Activated CD4-positive, alpha-beta T cell treated with anti-CD3 and anti-CD28 coated beads for 36 hours (primary cell): ENCODE measurements at places on chromosomes 7 and 10.

DNA sequence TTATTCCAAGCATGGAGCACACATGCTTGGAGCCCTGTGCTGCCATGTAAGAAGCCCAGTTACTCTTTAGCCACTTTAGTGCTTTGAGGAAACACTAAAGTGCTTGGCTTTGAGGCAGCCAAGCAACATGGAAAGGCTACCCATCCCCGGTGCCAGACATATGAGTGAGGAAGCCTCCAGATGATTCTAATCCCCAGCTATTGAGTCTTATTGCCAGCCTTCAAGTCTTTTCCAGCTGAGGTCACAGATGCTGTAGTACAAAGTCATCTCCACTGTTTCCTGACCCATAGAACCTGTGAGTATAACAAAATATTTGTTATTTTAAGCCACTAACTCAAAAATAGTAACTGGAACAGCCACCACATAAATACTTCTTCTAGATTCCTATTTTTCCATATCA, 91.4 kb upstream of the CYP26C1 start:
- DNase-seq: no peak

- DNase-seq: no peak
Measured at GRCh38 chr10:49505076-49505475, 33.8 kb downstream of the ERCC6 start.

DNA sequence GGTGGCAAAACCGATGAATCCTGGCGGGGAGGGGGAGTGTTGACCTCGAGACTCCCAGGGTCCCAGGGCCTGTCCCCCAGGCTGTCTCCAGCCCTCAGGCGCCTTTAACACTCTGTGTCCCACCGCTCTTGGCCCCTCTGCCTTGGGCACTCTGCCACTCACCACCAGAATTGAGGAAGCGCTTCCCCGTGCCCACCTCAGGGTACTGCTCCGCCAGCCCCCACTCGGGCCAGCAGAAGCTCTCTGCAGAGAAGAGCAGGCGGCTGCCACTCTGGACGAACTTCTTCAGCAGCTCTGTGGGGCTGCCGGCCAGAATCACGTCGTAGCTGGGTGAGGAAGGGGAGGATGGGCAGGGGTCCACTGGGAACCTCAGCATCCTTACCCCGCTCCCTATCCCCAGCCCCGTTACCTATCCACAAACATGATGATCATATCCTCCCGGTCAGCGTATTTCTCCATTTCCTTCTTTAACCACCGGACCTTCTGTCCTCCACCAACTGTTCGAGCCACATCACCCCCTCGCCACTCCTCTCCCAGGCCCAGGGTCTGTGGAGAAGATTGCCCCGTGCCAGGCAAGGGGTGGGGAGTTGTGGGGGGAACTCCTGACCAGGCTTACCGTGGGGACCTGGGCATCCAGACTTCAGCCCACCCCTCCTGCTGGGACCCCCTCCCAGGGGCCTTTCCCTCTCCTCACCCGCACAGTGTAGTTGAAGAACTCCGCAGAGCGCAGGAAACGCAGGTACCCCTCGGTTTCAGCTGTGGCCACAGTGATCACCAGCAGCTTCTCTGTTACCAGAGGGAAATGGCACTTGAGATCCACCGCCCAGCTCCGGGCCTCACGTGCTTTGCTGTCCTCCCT, 1.2 kb downstream of the PLOD3 start:
- DNase-seq: peak; percentile 24

DNA sequence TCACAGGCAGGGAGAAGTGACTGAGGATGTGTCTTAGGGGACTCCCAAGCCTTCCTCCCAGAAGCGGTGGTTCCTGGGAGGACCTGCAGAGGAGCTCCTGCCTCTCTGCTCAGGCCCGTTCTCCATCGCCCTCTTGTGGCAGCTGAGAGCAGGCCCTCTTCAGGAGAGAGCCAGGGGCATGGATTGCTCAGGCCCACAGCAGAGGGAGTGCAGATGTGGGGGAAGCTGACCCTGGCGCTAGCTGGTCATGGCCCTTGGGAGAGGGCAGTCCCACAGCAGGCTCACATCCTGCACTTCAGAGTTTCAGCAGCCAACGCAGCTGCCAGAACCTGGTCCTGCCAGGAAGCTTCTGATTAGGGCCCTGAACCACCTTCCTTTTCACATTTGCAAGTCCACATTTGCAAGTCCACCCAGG, 94.8 kb upstream of the TARP start:
- peak; percentile 92 for DNase-seq

DNA sequence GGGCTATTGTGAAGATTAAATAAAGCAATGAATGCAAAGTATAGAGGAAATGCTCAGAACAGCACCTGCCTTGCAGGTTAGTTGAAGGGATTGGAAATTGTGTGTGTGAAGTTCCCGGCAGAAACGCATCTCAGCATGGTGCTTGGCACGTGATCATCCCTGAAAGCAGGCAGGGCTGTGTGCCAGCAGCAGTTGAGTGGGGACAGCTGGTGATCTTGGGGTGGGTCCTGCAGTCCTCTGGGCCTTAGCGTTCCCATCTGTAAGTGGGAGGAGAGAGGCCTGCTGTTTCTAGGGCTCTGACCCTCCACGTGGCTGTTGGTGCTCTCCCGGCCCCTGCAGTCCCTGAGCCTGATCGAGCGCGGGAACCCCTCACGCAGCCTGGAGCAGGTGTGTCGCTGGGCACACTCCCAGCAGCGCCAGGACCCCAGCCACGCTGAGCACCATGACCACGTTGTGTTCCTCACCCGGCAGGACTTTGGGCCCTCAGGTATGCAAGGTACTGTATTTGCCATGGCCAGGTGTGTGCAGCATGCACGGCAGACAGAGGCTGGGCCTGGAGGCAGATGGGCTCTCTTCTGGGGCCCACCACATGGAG, 55.3 kb downstream of the TBATA start:
- DNase-seq: no peak

DNA sequence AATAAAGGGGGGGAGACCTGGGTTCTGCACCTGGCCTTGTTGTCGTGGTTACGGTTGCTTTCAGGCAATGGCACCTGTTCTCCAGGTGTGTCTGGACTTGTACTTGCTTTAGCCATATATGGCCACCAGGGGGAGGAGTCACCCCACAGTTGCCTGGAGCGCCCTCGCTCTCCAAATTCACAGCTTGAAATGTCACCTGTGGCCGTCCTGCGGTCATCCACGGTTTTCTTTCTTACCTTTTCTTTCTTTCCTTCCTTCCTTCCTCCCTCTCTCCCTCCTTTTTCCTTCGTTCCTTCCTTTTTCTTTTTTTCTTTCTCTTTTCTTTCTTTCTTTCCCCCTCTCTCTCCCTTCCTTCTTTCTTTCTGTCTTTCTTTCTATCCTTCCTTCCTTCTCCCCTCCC, 157.2 kb upstream of the ZNF92 start:
- peak; percentile 75 for DNase-seq

DNA sequence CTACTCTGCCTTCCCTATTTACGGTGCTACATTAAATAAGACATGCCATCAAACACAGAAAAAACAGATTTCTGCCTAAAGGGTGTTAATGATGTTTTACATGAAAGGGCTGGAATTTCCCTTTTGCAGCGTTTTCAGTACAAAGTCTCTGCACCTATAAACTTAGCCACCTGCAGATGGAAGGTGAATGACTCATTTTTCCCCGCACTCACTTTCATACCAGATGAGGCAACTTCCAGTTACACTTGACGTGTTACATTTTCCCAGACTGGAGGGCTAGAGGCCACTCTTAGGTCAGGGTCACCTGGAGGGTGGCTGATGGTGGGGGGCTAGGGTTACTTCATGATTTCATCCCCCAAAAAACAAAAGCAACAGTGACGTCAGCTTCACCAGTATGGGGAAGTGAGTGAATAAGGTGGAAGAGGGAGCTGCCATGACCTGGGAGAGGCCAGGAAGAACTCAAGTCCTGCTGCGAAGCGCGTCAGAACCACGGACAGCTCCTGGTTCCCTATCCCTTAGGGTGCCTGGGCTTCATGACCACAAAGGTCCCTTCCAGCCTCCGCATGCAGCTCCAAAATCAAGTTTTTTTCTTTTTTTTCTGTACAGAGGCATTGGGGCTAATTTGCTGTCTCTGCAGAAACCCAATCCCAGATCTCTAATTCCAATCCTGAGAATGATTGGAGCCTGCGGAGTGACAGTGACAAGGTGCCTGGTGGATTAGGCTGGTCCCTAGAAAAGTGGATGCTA, 94.0 kb downstream of the ADARB2 start:
- peak; percentile 56 for DNase-seq

- no peak for DNase-seq
Measured at GRCh38 chr7:134200970-134201369, 73.8 kb downstream of the LRGUK start.

GRCh38 chr10:49619613-49620012, 5.8 kb downstream of the CHAT start:
- no peak for DNase-seq

DNA sequence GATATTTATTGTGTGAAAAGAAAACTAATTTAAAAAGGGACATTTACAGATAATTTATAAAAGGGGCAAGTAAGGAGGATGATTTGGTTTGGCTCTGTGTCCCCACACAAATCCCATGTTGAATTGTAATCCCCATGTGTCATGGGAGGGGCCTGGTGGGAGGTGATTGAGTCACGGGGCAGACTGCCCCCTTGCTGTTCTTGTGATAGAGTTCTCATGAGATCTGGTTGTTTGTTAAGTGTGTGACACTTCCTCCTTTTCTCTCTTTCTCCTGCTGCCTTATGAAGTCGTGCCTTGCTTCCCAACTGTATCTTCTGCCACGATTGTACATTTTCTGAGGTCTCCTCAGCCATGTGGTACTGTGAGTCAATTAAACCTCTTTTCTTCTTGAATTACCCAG, 171.0 kb upstream of the SEMA3E start:
- DNase-seq: no peak

DNA sequence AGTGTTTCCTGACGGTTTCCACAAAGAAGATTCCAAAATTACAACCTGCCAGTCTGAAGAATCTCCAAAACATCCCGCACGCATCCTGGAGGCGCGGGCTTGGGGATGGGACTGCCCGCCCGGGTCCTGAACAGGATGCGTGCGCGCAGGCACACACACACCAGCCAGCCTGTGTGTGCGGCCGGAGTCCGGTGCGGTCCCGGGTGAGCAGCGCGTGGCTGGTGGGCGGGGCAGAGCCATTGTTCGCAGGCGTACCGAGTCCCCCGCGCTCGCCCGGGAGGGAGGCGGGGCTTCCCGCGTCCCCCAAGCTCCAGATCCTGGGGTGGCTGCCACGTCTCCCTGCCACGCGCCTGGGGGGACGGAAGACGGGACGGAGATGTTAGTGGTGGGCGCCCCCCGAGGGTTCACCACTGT, 675 bp upstream of the SCD start:
- DNase-seq: peak; percentile 91

- DNase-seq: no peak
Measured at GRCh38 chr7:120802751-120803150, 55.2 kb downstream of the TSPAN12 start.

GRCh38 chr10:49350846-49351532, 44.9 kb downstream of the DRGX start:
- DNase-seq: no peak

DNA sequence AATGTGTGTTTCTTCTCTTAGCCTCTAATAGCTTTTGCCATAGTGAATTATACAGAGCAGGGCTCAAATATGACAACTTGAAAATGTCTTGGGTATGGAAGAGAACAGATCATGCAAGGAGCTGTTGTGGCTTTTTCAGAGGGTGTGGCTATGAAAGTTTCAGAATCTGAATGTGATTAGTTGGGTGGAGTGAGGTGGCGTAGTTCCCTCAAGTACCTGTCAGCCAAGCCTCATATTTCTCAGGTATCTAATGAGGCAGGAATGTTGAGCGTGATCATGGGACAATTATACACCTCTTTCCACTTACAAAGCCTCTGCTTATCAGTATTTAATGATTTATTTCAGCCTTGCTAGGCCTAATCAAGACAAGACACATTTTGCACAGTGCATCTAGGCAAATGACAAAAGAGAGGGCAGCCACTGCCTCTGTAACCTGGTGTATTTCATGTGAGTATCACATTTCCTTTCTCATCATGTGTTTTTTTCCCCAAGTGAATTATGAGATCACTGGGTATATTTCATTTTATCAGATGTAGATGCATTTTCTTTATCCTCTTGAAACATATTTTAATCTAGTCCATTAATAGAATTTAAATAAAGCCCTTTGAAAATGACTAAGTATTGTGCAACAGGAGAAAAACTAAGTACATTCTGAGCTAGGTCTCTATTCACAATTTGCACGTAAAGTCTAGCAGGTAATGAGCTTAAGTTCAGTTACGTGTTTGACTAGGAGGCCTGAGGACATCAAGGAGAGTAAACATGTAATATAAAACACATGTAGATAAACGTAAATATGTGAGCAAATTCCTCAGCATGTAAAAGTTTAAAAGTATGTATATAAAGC, 644.4 kb upstream of the IGFBP3 start:
- DNase-seq: no peak

DNA sequence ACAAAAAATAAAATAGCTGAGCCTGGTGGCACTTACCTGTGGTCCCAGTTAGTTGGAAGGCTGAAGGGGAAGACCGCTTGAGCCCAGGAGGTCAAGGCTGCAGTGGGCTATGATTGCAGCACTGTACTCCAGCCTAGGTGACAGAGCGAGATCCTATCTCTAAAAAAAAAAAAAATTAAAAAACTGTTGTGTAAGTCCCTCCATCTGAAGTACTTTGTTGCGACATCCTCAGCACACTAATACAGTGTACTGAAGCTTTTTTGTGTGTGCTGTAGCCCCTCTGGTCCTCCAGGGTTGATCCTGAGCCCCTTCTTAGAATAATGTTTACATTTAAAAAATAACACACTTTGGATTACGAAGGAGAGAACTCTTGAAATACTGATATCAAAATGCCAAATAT, 71.3 kb downstream of the PFKFB3 start:
- DNase-seq: no peak

GRCh38 chr10:116878123-116878522, 28.8 kb downstream of the ENO4 start:
- no peak for DNase-seq

- no peak for DNase-seq
Measured at GRCh38 chr10:104340641-104341040, 2.4 kb upstream of the ITPRIP start.

GRCh38 chr7:107728276-107728675, 15.7 kb upstream of the CBLL1 start:
- no peak for DNase-seq

- peak; percentile 88 for DNase-seq
Measured at GRCh38 chr7:98870121-98870651, 372 bp upstream of the TMEM130 start.

DNA sequence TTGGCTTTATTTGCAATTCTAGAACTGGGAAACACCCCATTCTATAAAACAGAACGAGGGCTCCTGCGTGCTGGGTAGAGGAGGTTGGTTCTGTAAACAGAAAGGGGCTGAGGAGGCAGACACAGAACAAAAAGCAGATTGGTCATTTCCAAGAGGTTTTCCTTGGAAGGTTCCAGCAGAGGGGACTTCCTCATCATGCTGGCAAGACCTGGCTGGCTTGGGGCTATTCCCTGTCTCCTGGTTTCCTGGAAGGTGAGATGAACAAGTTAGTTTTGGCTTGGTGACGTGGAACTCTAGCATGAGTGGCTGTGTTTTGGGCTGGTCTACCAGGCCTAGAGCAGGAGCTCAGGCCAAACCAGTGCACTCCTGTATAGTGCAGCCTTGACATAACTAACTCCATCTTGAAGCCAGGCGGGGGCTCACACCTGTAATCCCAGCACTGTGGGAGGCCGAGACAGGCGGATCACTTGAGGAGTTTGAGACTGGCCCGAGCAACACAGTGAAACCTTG, 26.1 kb upstream of the DNAJB6 start:
- no peak for DNase-seq

GRCh38 chr7:37352974-37353948, 95.4 kb downstream of the ELMO1 start:
- peak; percentile 83 for DNase-seq

- no peak for DNase-seq
Measured at GRCh38 chr7:37549076-37549931, 100.6 kb upstream of the ELMO1 start.
